ENCODE measurements at places on chromosomes 2 and 18. TPM values are rescaled to one million over a fixed set of nuclear protein-coding genes. Genes with fewer than 3 reads are reported as not detected.

Gene ALPI
- not detected for polyA plus RNA-seq

Gene FAM161A
- polyA plus RNA-seq, result 2.1 TPM

Gene TTR
- polyA plus RNA-seq, result 15.3 TPM

Gene CHRNG
- polyA plus RNA-seq, result not detected

Gene SERPINB13
- polyA plus RNA-seq, result not detected

Gene UGT1A9
- not detected for polyA plus RNA-seq

Gene LINC00305
- polyA plus RNA-seq, result not detected

Gene UBXN2A
- polyA plus RNA-seq, result 6.4 TPM

Gene VSNL1
- polyA plus RNA-seq, result not detected

Gene ITGA4
- polyA plus RNA-seq, result 0.45 TPM

All from stomach (tissue), 19 donors.